ENCODE measurements at places on chromosomes 5 and 9.

DNA sequence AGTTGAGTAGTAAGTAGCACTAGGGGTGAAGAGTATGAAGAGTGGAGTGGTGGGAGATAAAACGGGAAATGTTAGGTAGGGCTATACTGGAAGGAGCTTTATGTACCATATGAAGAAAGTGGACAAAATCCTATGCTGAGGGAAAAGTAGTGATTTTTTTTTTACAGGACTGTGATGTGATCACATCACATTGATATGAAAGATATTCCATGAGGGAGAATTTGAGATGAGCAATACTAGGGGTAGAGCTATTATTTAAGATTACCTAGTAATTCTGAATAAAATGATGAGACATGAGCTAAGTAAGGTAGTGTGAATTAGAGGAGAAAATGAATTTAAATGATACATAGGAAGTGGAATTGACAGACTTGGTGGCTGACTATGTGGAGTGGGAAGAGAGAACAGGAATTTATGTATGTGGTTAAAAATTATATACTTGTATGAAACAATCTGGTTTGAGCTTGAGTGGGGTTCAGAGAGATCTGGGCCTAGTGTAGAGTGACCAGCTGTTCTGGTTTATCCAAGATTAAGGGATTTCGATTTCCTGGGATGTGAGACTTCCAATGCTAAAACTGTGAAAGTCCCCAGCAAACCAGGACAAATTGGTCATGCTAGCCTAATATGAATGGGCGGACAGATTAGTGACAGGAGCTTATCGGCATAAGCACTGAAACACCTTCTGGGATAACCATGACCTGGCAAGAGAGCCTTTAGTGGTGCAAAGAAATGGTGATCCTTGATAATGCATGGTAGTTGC is 29.3 kb upstream of the STOM start:
- no peak for DNase-seq

GRCh38 chr9:111966861-111967291 is 70.3 kb downstream of the UGCG start:
- DNase-seq: no peak

- no peak for DNase-seq
These were observed 9.0 kb downstream of the COL27A1 start for GRCh38 chr9:114164191-114164794.

DNA sequence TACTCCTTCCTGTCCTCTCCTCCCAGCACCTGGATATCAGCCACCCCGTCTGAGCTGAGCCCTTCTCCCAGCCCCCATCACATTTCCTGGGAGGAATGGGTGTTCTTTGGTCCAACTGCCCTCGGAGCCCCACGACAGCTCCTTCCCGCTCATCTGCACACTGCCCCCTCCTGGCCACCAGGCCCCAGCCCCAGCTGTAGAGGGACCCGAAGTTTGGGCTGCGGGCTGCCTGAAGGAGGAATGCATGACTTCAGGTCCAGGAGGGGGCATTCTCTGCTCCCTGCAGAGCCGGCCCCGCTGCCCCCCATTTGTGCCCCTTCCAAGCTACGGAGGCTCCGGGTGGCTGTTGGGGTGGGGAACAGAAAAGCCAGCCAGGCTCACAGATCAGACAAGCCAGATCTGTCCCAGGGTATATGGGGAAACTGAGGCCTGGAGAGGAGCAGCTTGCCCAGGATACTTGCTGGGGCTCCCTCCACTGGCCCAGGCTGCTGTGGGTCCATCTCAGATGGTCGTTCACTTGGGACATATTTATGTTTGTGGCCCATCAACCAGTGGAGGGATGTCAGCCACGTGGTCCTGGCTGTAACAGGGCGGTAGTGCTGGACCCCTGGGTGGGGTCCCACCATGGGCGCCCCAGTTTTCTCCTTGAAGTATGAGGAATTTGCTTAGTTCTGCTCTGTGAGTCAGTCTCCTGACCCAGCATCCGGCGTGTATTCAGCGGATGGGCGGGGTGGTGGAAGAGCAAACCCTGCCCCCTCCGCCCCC is 33.1 kb downstream of the DAB2IP start:
- no peak for DNase-seq

GRCh38 chr5:39948867-39949468 is 524.2 kb upstream of the DAB2 start:
- DNase-seq: peak; percentile 77

DNA sequence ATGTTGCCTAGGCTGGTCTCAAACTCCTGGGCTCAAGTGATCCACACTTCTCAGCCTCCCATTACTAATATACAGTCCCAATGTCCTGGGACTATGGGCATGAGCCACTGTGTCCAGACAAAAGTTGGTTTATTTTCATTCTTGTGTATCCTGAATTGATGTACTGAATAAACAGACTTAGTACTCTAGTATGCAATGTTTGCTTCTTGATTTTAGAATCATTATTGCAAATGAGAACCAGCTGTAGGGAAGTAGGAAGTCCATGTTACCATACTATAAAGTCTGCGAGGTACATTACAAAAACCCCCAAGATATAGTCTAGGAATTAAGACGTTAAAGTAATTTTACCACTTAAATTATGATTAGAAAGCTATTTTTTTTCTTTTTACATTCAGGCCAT is 334.6 kb upstream of the KLF9 start:
- DNase-seq: no peak

- DNase-seq: no peak
These were observed 935.2 kb upstream of the TYRP1 start for GRCh38 chr9:11758016-11758415.

DNA sequence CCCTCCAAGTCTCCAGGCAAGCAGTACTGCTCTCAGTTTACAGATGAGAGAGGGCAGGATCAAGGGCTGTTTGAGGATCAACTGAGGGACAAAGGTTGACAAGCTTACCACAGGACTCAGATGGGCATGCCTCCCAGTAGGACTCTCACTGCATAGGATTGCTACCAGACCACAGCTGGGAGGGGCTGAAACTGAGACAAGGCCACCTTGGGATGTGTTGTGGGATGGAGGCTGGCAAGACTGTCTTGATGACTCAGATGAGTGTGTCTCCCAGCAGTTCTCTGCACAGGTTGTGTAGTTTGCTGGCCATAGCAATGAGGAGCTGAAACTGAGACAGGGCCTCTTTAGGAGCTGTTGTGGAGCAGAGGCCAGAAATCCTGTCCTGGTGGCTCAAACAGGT is 222.2 kb upstream of the IRX1 start:
- DNase-seq: no peak

DNA sequence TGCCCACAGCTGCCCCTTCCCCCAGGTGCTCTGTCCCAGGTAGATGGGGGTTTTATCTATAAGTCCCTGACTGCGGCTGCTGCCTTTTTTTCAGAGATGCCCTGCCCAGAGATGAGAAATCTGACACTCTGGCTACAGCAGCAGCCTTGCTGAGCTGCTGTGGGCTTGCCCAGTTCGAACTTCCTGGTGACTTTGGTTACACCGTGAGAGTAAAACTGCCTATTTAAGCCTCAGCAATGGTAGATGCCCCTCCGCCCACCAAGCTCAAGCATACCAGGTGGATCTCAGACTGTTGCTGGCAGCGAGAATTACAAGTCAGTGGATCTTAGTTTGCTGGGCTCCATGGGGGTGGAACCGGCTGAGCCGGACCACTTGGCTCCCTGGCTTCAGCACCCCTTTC is 56.8 kb downstream of the MINAR2 start:
- DNase-seq: no peak

GRCh38 chr5:81994679-81995078 is 22.9 kb downstream of the ATG10 start:
- DNase-seq: no peak

DNA sequence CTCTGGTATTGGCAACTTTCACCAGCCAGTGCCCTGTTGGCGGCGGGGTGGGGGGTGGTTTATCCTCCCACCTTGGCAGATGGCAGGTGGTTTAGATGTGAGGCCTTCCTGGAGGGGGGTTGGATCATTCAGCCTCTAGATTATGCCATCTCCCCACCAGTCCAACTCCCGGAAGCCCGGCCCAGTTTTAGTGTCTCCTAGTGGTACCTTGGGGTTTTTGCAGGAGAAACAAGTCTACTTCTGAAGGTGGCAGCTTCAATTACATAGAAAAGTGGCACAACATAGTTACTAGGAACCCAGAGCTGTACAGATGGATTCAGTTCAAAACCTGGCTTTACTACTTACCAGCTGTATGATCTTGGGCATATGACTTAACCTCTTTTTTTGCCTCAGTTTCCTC is 11.3 kb downstream of the PRLR start:
- DNase-seq: no peak

- no peak for DNase-seq
These were observed 27.4 kb downstream of the JMY start for GRCh38 chr5:79263290-79263689.

GRCh38 chr9:123401879-123402513 is 46.0 kb downstream of the CRB2 start:
- no peak for DNase-seq

- no peak for DNase-seq
These were observed 11.4 kb upstream of the CD72 start for GRCh38 chr9:35629597-35629996.

Data from CD4-positive, alpha-beta T cell treated with Interleukin-15 for 4 hours (primary cell).